ENCODE measurements at places on chromosomes 1 and 21. TPM values are rescaled to one million over a fixed set of nuclear protein-coding genes. Genes with fewer than 3 reads are reported as not detected.
A peak's percentile ranks its signal among the peaks of the same experiment; 100 is the strongest.

HSPB7 gene
- 96.0 TPM for polyA plus RNA-seq

EPHA10 gene
- polyA plus RNA-seq, result 0.04 TPM

ANKRD65 gene
- 14.6 TPM for polyA plus RNA-seq

PDC gene
- not detected for polyA plus RNA-seq

GRCh38 chr1:161838885-161839284 is 72.8 kb downstream of the ATF6 start:
- DNase-seq, result no peak

DNA sequence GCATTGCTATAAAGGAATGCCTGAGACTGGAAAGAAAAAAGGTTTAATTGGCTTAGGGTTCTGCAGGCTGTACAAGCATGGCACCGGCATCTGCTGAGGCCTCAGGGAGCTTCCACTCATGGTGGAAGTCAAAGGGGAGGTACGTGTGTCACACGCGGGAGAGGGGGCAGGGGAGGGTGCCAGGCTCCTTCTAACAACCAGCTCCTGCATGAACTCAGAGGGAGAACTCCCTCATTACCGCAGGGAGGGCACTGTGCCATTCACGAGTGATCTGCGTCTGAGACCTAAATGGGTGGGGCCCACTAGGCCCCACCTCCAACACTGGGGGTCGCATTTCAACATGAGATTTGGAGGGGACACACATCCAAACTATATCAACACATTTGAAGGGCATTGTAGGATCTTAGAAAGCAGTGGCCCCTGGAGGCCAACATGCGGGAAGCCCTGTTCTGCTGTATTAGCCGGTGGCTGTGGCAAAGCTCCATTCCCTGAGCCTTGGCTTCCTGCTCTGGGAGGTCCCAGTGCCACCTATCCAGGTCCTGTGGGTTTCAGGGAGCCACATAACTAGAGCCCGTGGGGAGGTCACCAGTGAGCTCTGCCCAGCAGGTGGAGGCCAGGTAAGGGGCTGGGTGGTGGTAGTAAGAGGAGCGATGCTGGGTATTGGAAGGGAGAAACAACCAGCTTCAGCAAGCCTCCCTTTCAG is 10.0 kb downstream of the WNT3A start:
- no peak for DNase-seq

DNA sequence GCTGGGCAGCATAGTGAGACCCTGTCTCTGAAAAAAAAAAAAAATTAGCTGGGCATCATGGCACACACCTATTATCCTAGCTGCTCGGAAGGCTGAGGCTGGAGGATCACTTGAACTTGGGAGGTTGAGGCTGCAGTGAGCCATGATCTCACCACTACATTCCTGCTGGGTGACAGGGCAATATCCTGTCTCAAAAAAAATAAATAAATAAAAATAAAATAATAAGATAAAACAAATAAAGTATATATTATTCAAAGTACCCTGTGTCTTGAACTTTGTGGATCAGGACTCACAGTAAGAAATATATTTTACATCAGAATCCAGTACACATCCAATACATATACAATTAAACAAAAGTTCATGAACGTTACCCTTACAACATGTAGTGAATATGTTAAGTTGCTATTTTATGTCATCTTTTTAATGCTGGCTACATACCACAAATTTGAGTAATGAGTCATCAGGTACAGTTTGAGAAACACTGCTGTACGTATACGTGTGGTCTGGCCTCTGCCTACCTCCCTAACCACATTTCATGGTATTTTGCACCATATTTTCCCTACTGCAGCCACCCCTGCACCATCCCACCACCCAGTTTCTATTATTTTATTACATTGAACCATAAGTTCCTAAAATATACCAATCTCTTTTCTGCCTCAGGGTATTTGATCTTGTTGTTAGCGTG is 4.4 kb downstream of the NME7 start:
- peak; percentile 79 for DNase-seq

- DNase-seq, result no peak
These were observed 96.4 kb downstream of the SYF2 start for GRCh38 chr1:25135909-25136308.

Measured in muscle of back (tissue), 13 donors.